ENCODE measurements at places on chromosomes 1 and 21. TPM values are rescaled to one million over a fixed set of nuclear protein-coding genes. Genes with fewer than 3 reads are reported as not detected.

GRCh38 chr1:69947837-69948236, 257.5 kb downstream of the LRRC40 start:
- no peak for DNase-seq

- DNase-seq, result no peak
Measured at GRCh38 chr21:34080710-34081109, 7.3 kb downstream of the MRPS6 start.

- no peak for DNase-seq
Measured at GRCh38 chr1:157269656-157270375, 131.6 kb upstream of the ETV3 start.

Gene AQP10
- total RNA-seq, result not detected

DNA sequence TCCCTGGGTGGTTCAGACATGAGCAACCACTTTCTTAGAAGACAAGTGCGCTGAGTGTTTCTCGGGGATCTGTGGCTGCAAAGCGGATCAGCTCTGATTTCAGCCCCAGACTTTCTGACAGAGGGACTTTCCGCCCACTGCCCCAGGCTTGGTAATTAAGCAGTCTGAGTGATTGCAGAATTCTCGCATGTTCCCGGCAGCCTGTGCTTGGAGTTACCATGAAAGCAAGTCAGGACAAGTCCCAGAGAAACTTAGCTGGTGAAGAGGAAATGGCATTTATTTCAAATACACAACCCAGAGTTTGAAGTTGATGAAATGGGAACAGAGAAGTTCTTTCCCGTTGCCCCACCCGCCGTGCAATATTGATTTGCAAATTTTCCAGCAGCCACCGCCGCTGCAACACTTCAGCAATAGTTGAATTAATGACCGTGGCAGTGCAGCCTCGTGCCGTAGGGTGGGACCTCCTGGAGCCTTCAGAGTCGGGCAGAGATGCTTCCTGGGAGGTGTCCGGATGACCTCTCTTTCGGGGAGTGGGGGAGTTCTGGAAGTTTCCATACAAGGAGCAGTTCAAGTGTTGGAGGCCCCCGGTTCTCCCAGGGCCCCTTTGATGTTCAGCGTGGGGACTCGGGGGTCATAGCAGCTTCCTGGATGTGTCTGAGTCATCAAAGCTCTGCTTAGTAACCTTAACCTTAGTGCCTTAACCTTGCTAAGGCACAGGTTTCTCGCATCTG, 134.7 kb downstream of the KAZN start:
- peak; percentile 44 for DNase-seq

GRCh38 chr1:66679140-66679539, 73.1 kb upstream of the DYNLT5 start:
- no peak for DNase-seq

GRCh38 chr1:44606701-44607281, 67.5 kb downstream of the TMEM53 start:
- DNase-seq, result no peak

Gene RSPH1
- total RNA-seq, result not detected

Gene S100A9
- not detected for total RNA-seq

- DNase-seq, result no peak
Measured at GRCh38 chr1:47686731-47687630, 249.1 kb downstream of the FOXD2 start.

DNA sequence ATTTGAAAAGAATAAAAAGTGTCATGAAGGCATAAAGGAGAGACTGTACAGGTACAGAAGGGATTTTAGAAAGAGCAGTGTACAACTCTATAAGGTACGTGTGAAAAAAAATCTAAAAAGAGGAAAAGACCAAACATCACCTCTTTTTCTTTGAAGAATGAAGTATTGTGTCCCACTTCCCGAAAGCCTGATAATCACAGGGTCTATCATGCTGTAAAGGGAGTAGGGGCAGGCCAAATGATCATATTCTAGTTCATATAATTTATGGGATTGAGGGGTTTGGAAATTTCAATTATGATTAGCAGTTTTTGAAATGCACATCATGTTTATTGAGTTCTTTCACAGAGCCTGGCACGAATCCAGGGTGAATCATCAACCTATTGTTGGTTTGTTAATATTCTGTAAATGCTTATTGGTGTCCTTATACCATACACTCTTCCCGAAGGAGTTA, 910 bp upstream of the RERE start:
- DNase-seq, result peak; percentile 80

DNA sequence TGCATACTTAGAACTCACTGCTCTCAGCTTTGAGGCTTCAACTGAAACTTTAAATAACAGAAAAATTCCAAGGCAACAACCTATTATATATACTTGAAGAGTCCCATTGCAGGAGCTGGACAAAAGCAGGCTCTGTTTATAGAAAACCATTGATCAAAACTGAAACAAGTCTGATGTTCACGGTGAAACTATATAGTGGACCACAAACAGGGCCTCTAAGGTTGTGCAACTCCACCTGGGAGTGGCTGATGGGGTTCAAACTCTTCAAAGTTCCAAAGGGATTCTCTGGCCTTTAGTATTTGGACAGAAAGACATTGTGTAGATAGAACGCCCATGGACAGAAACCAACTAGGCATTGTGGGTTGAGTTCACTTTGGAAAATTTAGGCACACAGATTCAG, 140.3 kb downstream of the ZC3H11B start:
- no peak for DNase-seq

Gene KRTAP19-1
- not detected for total RNA-seq

Gene FCRLA
- total RNA-seq, result not detected

Gene TMEM269
- total RNA-seq, result not detected
